Adrenal gland (tissue), 19 donors: ENCODE measurements at places on chromosomes 1 and 21. TPM values are rescaled to one million over a fixed set of nuclear protein-coding genes. Genes with fewer than 3 reads are reported as not detected.
A peak's percentile ranks its signal among the peaks of the same experiment; 100 is the strongest.

The SYDE2 gene
- total RNA-seq, result 6.3 TPM

DNA sequence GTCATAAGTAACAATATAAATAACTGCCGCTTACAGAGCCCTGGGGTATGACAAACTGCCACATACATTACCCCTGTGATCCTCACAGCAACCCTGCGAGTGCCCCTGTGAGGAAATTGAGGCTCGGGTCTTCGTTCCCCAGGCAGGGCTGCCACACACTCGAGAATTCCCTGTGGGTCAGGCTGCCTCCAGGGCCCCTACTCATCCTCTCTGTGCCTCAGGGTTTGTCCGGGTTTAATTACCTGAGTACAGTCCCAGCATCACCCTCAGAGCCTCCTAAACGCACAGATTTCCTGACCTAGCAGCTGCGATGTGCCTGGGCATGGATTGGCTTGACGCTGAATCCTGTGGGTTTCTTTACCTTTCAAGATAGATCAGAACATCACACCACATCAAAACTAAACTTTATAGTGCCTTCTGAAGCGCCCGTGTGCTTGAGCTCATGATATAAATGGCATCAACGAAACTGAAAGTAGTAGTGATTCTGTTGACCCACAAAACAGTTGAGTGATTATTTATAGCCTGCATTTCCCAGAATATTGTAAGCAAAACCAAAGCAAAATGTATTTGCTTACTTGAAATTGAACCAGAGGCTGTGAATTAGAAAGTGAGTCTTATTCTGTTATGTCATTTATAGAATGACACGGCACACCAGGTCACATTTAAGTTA is 14.0 kb downstream of the SLC37A1 start:
- DNase-seq, result peak; percentile 20

The PTAFR gene
- 6.3 TPM for total RNA-seq

GRCh38 chr1:167517535-167518330 is 596 bp downstream of the CD247 start:
- DNase-seq, result peak; percentile 92

GRCh38 chr1:206117151-206117948 is at the start of gene AVPR1B:
AVPR1B (minus strand) TSS chr1:206117388; CDS start chr1:206116890, 498 bp downstream.
- no peak for DNase-seq

- DNase-seq, result no peak
Measured at GRCh38 chr1:247216261-247216660, 39.6 kb upstream of the VN1R5 start.

The S100A7 gene
- not detected for total RNA-seq

DNA sequence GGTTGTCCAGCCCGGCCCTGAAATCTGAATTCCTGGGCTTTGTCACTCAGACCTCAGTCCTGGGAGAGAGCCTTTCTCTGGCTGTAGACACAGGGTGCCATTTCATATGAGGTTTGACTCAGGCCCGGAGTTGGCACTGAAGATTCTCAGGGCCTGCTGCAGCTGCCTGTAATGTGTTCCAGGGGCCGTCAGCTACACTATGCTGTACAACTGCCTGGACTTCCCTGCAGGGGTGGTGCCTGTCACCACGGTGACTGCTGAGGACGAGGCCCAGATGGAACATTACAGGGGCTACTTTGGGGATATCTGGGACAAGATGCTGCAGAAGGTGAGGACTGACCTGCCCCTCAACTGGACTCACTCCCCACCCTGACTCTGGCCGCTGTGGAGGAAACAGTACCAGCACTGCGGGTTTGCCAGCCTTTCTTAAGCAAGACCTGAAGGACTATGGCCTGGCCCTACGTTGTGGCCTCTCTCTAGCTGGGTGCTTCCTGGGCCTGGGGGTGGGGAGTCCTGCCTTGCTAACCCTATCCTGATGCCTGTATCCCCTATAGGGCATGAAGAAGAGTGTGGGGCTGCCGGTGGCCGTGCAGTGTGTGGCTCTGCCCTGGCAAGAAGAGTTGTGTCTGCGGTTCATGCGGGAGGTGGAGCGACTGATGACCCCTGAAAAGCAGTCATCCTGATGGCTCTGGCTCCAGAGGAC is 18.9 kb downstream of the FAAH start:
- DNase-seq, result peak; percentile 49

The ATP5PO gene
- 223 TPM for total RNA-seq

DNA sequence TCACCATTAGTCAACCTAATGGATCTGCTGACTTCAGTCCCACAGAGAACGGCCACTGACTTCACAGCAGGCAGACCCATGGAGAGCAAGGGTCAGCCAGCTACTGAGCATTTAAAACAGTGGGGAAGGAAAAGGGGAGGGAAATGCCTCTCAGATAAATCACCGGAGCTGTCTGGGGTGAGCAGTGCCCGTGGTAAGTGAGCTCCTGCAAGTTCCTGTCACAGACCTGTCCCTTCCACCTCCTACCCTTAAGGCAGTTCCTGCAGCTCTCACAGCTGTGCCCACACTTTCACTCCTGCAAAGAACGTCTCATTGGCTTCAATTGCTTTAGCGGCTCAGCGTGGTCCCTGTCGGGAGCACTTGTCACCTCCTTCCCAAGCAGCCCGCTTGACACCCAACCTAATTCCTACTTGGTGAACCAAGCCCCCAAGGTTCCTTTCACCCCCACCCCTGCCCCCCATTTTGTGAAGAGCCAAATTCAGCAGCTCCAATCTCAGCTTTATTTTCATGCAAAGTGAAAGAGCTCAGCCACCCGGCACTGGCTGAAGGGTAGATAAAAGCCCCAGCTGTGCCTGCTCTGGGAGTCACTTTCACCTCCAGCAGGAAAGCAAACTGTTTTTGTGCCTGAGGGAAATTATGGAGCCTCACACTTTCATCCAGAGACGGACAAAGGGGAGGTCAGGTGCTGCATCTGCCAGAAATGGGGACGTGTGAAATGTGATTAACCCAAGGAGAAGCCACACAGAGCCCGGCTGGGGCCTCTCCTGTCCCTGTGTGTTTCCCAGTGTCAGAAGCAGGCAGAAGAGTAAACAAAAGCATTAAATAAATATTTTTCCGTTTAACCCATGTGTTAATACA is 306.2 kb downstream of the TTLL7 start:
- DNase-seq, result no peak

The GBP6 gene
- total RNA-seq, result 0.08 TPM

- no peak for DNase-seq
Measured at GRCh38 chr1:17120481-17120877, 1.2 kb upstream of the PADI2 start.

DNA sequence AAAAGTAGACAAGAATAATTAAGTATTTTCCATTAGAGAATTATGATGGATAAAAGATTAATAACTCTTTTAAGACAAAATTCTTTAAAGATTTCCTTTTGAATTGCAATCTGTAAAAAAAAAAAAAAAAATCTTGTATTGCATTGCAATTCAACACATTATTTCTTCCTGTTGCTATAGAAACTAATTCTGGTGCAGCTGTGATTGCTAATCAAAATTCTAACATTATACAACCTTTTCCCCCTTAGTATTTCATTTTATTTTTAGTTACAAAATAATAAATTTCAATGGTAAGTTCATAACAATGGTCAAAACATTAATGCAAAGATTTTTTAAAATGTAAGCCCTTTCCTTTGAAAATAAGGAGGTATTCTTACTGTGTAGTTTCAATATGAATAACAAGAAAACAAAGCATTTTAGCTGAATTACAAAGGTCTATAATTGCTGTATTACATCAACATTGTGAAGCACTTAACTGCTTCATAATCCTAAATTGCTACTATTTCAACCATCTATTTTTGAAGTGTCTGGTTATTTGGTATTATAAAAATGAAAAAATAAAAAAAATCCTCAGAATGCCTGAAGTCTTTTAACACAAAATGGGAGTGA is 135.0 kb downstream of the SYT14 start:
- DNase-seq, result no peak

GRCh38 chr1:21297975-21298374 is 7.7 kb upstream of the ECE1 start:
- no peak for DNase-seq

DNA sequence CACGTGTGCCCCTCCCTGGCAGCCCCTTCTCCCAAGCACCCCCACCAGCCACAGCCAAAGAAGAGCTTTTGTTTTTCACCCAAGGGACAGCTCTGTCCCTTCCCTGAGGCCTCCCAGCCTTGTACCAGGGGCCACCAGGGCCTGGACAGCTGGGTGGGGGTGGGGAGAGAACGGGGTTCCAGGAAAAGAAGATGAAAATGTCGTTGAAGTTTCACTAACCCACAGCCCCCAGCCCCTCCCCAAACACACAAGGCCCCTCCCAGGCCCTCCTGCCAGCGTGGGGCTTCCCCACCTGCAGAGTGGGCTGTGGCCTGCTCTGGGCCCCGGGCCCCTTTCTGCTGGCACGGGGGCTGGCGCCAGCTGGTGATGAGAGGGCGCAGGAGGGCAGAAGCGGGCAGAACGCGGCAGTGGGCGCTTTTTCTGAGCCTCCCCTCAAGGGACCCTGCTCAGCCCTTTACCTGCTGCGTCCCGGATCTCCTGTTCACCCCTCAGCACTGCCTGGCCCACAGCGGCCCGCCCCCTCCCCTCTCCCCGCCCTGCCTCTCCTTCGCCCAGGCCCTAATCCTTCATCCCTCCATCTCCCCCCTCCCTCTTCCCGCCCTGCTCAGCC is 5.5 kb upstream of the ANKRD65 start:
- DNase-seq, result no peak

DNA sequence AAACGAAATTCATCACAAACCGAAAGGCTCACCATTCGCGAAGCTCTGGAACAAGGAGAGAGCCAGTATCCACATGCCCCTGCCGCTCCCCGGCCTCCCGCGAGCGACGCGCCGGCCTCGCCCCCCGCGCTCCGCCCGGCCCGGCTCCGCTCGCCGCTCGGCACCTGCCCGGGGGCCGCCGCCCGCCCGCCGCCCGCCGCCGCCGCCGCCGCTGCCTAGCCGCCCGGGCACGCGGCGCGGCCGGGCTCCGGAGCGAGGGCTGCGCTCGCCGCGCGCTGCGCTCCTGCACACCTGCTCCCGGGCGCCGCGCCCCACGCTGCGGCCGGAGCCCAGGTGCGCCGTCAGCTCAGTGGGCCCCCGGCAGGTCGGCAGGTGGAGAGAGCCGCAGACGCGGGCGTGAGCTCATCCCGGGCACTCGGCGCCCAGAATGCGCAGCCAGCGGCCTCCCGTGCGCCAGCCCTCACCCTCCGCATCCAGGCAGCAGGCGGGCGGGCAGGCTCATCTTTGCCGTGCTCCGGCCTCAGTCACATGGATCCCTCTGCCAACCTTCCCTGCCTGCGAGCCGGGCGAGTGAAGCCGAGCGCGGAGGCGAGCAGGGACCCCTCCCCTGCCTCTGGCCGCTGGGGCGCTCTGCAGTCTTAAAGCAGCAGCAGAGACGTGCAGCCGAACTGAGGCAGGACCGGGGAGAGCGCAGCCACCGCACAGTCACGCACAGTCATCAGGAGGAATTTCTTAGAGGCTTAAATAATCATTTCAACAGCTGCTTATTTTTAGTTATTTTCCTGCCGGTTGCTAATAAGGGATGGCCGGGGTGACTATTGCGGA is at the start of gene DSCAM:
Gene DSCAM, minus strand, starts transcription at position 572 of the 825 bp plus-strand sequence. Its CDS starts 497 bp downstream, at position 75.
- no peak for DNase-seq

DNA sequence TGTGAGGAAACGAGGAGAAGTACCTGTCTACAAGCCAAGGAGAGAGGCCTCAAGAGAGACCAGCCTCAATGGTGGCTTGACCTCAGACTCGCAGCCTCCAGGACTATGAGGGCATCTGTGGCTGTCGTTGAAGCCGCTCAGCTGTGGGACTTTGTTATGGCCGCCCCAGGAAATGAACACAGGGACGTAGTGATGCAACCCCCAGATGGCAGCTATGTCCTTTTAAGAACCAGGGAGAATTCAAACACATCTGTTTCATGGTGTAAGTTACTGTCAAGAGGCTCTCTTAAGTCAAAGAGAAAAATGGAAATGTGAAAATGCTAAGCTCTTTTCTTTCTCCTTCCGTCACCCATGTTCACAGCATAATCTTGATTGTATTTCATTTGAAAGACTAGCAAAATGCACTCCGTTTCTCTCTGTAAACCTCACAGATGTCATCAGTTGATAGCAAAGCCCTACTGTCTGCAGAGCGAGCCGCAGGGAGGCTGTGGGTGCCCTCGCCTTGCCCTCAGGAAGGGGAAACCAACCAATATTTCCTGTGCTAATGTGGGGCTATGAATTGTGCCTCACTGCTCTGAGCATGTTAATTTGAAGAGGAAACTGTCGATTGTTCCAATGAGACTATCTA is 21.3 kb downstream of the UBASH3A start:
- DNase-seq, result no peak

GRCh38 chr1:50453266-50453665 is 30.0 kb upstream of the DMRTA2 start:
- no peak for DNase-seq

The NR5A2 gene
- total RNA-seq, result 17.3 TPM

DNA sequence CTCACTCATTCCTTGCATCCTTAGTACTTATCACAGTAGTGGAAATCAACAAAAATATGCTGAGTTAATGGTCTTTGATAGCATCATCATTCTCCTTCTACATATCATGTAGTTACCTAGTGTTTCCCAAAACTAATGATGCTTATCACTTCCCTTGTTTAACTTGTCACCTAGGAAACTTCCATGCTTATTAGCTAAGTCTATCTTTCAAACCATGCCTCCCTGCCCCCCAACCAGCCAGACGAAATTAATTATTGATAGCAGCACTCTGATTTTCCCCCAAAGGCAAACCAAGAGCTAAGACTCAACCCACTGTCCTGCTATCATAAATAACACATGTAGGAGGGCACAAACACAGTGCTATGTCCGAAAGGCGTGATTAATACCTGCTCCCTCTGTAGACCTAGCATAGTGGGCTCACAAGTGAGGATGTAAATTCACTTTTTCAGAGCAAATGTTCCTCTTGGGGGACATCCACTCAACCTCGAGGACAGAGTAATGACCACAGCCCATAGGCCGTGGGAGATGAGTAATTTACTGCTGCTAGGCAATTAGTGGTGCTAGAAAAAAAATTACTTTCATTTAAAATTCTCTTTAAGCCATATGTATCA is 25.8 kb upstream of the LPAR3 start:
- no peak for DNase-seq

GRCh38 chr1:70583522-70583921 is 172.5 kb downstream of the CTH start:
- no peak for DNase-seq

The SPRR2D gene
- not detected for total RNA-seq

The LAMB3 gene
- 49.0 TPM for total RNA-seq

DNA sequence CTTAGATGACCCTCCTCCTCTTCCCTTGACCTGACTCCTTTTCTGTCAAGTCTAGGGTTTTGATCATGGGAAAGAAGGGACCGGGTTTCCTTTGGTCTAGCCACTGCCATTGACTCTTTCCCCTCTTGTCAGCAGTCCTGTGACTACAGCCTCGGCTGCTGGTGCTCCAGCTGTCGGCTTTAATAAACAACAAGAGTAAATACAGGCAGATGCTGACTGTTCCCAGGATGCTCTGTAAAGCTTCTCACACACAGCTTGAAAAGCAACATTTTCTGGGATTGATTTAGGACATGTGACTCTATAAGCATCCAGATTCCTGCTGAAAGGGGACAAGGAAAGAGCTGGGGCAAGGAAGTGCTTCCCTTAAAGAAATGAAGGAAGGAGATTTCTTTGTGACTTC is 53.5 kb upstream of the CTTNBP2NL start:
- no peak for DNase-seq

DNA sequence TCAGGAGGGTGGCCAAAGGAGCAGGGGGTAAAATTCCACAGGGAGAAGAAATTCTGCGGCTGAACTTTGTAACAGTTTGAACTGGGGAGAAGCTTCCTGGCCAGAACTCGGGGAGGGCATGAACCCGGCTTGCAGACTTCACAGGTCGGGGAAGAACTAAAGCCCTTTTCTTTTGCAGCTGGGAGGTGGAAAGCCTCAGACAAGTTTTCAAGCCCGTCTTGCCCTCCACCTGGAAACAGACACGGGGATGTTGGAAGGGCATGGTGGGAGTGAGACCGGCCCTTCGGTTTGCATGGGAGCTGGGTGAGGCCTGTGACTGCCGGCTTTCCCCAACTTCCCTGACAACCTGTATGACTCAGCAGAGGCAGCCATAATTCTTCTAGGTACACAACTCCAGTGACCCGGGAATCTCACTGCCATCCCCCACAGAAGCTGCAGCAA is 11.3 kb downstream of the THEM4 start:
- no peak for DNase-seq
